ENCODE measurements at places on chromosomes 12 and 14. TPM values are rescaled to one million over a fixed set of nuclear protein-coding genes. Genes with fewer than 3 reads are reported as not detected.

Gene DLGAP5
- total RNA-seq, result 11.6 TPM

Gene ADAM20
- 1.5 TPM for total RNA-seq

Gene GLS2
- total RNA-seq, result 0.51 TPM

Gene LRTM2
- not detected for total RNA-seq

Gene SLC25A47
- total RNA-seq, result not detected

Gene GYS2
- total RNA-seq, result not detected

Measured in dermis blood vessel endothelial cell (primary cell).